Activated CD4-positive, alpha-beta T cell treated with anti-CD3 and anti-CD28 coated beads for 24 hours (primary cell): ENCODE measurements at places on chromosomes 12 and 14.

DNA sequence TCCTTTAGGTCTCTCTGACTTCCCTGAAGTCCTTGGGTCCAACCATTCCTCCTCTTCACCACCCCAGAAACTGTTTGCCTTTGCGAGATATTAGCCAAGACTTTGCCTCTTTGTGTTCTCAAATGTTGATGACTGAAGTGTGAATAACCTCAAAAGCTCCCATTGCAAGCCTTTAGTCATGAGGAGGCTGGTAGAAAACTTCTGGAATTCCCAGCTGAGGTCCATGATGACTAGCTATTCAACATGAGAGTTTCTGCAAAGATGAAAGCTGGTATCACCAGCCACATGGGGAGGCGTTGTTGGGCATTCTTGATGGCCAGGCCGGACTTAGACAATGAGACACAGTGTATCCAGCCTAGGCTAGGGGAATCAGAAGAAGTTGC lies 111.7 kb downstream of the TBX5 start:
- no peak for DNase-seq

DNA sequence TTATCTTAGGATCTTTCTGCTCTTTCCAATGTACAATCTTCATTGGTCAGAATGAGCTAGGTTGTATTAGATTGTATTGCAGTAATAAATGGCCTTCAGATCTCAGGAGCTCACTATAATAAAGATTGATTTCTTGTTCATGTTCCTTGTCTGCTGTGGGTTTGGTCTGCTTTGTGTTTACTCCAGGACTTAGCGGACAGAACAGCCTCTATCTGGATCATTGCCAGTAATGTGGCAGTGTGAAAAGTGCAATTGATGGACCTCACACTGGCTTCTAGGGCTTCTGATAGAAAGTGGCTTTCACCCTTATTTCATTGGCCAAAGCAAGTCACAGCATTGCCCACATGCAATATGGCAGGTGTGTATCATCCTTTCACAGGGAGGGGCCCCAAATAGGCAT lies 81.2 kb downstream of the BTG1 start:
- DNase-seq = no peak

DNA sequence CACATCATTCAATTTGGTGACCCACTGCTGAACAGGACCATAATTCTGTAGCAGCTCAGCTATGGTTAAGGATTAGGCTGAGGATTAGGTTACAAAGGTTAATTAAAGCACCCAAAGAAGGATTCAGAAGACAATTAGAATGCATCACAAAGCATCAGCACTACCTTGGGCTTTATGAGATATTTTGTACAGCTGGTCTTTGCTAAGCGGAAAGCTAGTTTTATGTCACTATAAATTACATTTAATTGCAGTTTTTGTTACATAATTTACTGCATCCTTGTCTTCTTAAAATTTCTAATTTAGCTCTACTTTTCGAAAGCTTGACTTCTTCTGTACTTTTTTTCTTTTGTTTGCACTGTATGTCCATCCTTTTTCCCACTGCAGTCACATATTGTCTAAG lies 711.5 kb downstream of the RPS29 start:
- DNase-seq = no peak

DNA sequence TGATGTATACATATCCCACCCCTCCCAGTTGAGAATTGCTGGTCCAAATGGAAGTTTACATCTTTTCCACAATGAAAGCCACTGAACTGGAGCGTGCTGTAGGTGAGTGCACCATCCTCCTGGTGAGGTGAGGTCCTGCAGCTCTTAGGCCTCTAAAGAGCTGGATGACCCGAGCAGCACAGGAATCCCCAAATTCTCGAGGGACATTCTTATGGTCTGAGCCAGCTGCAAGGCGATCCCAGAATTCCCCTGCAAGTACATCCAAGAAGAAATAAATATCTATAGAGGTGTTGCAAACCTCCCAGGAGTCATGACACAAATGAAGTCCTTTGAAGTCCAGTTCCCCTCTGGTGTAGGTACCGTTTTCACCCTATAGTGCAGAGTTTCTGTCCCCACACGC lies 24.0 kb downstream of the TMEM132C start:
- DNase-seq = no peak

DNA sequence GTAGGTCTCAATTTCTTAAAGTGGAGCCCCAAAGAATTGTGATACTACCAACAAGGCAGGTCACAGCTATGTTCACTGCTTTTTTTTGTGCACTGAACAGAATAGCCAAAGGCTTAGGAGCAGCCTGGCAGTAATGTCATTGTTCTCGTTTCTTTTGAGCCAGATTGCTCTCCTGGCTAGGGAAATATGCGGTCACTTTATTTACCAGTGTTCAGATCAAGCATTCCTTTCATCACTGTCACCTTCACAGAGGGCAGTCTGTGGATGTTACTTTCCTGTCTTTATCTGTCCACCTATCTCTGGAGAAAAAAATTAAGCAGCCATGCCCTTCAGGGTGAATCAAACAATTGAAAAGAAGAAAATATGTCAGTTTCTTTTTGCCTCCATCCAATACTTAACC lies 159.6 kb downstream of the BTG1 start:
- no peak for DNase-seq

GRCh38 chr12:128402486-128403243 lies 135.7 kb downstream of the TMEM132C start:
- no peak for DNase-seq

DNA sequence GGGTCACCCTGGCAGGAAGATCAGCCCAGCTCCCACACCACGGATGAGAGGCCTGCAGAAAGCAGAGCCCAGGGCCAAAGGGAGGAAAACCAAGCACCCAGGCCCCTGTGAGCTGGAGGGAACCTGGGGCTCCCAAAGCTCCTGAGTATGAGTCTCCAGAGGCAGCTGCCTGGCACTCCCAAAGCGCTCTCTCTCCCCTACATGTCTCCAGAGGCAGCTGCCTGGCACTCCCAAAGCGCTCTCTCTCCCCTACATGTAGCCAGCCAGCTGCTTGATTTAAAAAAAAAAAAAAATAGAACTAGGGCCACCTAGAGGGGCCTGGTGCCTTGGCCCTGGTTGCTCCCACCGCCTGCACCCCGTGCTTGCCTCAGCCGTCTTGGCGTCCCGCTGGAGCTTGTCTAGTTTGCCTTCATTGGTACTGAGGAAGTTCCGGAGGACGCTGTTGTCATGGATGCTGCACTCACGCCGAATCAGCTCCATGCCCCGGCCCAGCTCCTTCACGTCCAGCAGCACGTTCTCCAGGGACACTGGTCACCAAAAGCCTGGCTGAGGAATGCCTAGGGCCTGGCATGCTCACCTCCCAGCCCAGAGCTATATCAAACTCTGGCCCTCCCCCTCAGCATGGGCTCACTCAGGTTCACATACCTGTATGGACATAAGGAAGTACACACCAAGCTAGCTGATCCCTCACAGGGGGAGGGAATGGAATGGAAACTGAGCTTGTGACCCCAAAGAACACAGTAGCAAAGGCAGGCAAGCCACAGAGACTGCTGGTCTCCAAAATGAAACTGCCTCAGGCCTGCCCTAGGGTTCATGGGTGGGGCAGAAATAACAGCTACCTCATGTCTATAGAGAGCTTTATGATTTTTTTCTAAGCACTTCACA lies 24.7 kb downstream of the PRPF40B start:
- no peak for DNase-seq

- no peak for DNase-seq
Measured at GRCh38 chr12:75207338-75208083, 2.1 kb downstream of the KCNC2 start.

DNA sequence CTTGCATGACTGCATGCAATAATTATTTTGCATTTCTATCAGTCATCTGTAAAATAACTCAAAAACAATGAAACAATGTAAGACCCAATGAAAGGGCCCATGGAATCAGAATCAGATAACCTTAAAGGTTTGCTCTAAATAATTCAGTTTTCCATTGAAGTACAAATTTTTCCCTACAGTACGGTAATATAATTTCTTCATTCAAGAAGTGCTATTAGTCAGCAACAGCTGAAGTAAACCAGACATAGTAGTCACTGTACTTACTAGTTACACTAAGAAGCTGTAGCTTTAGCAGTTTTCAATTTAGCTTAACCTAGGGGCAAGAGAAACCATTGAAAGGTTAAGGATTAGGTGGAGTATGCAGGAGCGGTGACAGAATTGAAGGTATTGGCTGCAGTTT lies 43.5 kb downstream of the BCAT1 start:
- DNase-seq = no peak

GRCh38 chr12:55955344-55955743 lies 10.5 kb downstream of the PMEL start:
- no peak for DNase-seq

DNA sequence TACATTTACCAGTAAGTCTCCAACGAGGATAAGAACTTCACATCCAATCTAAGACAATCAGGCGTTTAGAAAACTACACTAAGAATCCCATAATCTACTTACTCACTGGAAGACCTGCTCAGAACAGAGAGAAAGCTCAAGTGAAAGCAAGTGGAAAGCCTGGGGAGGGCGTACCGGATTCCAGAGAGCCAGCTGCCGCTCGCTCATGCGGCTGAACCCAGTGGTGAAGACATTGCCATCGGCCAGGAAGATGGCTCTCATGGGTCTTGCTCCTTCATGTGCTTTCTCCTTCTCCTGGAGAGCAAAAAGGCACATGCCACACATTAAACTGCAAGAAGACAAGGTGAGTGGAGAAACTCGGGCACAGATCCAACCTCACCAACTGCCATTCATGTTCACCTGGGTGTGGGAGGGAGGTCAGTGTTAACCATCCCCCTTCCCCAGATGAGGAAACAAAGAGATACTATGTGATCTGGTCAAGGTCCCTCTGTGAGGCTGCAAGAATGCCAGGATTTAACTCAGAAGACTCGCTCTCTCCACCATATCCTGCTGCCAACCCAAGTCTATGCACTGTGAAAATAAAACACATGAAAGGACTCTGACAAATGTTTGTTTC lies 23.5 kb upstream of the SELPLG start:
- DNase-seq = no peak

DNA sequence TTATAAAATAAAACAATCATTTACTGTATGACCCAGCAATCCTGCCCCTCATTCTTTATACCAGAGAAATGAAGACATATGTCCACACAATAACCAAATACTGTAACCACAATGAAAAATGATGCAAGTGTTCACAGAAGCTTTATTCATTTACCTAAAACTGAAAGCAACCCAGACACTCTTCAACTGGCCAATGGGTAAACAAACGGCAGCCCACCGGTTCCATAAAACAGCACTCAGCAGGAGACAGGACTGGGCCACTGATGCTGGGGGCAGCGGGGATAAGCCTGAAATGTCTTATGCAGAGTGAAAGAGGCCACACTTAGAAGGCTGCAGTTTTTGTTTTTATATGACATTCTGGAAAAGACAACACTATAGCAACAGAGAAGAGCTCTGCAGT lies 15.1 kb downstream of the DDX51 start:
- no peak for DNase-seq

DNA sequence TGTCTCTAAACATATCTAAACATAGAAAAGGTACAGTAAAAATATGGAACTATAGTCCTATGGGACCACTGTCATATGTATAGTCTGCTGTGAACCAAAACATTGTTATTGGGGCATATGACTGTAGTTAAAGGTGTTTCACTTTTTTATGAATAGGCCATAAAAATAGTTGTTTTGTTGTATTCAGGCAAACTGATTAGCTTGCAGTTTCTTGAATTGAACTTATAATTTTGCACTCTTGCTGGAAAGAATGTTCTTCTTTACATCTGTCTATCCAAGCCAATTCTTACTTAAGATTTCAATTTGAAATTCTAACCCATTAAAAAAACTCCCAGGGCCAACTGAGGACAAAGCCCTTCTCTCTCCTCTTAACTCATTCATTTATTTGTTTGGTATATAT lies 234.1 kb downstream of the NOVA1 start:
- no peak for DNase-seq

DNA sequence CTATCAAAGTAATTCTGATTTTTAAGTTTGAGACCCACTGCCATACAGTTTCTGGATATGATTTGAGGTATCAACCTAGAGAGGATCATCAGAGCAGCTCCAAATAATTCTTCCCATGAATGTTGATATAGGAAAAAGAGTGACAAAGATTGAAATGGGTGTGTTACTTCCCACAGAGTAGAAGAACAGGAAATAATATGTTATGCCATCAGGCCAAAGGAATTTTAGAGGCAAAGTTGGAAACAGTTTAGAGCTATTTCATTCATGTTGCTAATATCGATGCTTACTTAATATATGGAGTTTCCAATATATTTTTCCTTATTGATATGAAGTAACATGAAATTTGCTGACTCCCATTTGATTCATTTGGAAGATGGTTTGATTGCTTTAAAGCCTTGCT lies 8.9 kb upstream of the MSRB3 start:
- DNase-seq = no peak

GRCh38 chr14:98404811-98405210 lies 867.2 kb downstream of the BCL11B start:
- no peak for DNase-seq

DNA sequence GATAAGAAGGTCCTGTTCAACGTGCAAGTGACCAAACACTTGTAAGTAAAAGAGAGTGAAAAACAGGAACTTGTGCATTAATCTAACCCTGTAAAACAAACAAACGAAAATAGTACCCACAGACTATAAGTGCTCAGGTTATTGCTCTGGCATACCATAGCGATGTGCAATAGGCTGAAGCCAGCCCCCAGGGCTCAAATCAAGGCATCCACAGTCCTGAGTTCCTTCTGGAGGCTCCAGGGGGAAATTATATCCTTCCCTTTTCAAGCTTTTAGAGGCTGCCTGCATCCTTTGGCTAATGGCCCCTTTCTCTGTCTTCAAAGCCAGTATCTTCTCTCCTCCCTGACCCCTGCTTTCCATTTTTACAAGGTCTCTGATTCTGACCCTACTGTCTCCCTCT lies 8.1 kb upstream of the CMAS start:
- no peak for DNase-seq

- DNase-seq = no peak
Measured at GRCh38 chr14:67882986-67883555, 63.5 kb downstream of the RAD51B start.

- DNase-seq = no peak
Measured at GRCh38 chr12:70581208-70581607, 56.0 kb downstream of the PTPRB start.

GRCh38 chr14:64502887-64503433 lies 678 bp downstream of the ZBTB25 start:
- no peak for DNase-seq

GRCh38 chr12:55653031-55653430 lies 16.3 kb downstream of the OR10P1 start:
- no peak for DNase-seq

GRCh38 chr12:13691598-13691997 lies 289.8 kb downstream of the GRIN2B start:
- DNase-seq = no peak
